Activated T-cell treated with anti-CD3 and anti-CD28 coated beads for 48 hours (primary cell): ENCODE measurements at places on chromosomes 12 and 14.
A peak's percentile ranks its signal among the peaks of the same experiment; 100 is the strongest.

DNA sequence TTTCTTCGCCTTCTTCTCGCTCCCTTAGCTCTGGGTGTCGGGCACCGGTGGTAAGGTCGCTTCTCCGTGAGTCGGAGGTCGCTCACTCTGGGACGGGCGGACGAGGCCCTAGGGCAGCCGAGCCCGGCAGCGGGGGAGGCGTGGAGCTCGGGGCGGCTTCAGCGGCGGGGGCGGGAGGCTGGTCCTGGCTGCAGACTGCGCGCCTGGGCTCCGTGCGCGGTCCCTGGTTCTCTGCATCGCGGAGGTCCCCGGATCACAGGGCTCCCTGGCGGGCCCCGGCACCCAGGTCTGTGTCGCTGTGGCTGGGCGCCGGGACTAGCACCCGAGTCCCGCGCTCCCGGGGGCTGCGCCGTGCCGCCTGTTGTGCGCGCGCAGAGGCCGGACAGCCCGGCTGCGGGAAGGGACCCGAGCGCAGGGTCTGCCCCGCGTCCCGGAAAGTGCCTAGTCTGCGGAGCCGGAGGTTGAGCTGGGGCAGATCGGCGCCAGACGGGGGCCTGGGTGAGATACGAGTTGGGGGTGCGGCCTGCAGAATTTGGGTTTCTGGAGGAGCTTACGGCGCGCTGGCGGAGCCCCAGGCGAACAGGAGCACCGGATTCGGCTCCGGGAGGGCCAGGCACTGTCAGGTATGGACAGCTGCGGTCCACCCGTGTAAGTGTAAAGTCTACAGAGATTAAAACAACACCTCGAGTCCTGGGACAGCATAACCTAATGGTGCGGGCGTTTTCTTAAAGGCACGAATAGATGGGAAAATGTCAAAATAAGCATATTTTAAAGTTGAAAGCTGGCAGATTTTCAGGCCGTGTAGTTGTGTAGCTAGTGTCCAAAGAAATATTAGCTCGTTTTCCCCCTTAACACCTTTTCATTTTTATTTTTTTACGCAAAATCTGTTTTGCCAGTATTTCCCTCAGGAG lies 713 bp downstream of the FRMD6 start:
- DNase-seq: no peak

DNA sequence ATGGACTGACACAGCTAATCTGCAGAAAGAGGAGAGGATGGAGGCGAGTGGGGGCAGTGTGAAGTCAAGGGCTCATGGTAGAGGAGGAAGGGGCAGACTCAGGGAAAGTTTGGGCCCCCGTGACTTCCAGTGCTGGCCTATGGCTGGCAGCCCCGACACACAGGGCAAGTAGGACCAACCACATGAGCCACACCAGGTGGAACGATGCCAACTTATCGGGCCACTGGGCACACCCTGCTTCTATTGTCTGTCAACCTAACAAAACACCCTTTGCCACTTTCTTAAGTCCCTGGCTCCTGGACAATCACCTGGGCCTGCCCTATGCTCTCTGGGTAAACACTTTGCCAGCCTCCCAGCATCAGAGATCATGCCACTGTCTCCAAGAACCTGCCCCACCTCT lies 65.2 kb upstream of the PSMC1 start:
- no peak for DNase-seq

DNA sequence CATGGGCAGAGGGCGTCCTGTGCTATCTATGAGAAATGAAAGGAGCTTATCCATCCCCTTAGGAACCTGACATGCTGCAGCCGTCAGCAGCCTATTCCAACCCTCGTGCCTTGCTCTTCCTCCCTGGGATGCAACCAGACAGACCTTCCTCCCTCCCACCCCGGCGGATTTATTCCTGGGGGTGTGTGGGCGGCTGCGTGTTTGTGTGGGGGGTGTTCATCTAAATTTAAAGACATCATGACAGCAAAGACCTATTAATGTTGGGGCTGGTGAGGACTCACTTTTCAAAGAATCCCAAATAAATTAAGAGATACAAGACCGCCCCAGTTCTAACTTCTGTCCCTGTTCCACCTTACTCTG lies 52.0 kb downstream of the WSCD2 start:
- no peak for DNase-seq

GRCh38 chr14:69812711-69813110 lies 15.7 kb upstream of the SLC10A1 start:
- DNase-seq: no peak

GRCh38 chr12:101792046-101792931 lies 38.5 kb downstream of the GNPTAB start:
- DNase-seq: no peak

- no peak for DNase-seq
These were observed 6.9 kb upstream of the TCL1B start for GRCh38 chr14:95679148-95679815.

- no peak for DNase-seq
These were observed 32.8 kb downstream of the UBE3B start for GRCh38 chr12:109510196-109510595.

DNA sequence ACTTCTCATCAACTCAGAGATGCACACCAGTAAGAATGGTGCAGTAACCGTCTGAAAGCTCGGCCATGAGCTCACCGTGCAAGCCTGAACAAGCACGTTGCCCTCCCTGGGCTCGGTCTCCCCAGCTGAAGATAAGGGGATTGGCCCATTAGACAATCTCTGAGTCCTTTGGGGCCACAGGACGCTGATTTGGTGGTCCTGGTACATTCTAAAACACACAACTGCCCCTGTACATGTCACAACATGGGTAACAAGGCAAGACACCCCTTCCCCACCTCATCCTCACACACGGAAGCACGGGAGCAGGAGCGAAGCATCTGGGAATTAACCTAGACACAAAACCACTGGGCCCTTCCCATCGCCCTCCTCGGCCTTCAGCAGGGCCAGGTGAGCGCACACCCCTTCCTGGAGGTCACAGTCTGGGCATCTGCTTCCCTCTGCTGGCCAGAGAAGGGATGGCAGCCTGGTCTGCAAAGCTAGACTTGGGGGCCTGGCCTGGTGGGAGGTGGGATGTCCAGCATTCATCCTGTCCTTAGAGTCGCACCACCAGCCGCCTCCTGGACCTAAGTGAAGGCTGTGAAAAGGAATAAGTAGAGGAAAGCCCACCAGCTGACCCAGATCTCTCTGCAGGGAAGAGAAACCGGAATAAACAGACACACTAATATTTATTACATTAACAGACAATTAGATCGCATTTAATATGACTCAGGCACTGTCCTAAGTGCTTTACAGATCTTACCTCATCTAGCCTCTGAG lies 18.9 kb upstream of the SMUG1 start:
- DNase-seq: peak; percentile 71
